GM12865 (cell line): ENCODE measurements at places on chromosomes 3 and 15.

DNA sequence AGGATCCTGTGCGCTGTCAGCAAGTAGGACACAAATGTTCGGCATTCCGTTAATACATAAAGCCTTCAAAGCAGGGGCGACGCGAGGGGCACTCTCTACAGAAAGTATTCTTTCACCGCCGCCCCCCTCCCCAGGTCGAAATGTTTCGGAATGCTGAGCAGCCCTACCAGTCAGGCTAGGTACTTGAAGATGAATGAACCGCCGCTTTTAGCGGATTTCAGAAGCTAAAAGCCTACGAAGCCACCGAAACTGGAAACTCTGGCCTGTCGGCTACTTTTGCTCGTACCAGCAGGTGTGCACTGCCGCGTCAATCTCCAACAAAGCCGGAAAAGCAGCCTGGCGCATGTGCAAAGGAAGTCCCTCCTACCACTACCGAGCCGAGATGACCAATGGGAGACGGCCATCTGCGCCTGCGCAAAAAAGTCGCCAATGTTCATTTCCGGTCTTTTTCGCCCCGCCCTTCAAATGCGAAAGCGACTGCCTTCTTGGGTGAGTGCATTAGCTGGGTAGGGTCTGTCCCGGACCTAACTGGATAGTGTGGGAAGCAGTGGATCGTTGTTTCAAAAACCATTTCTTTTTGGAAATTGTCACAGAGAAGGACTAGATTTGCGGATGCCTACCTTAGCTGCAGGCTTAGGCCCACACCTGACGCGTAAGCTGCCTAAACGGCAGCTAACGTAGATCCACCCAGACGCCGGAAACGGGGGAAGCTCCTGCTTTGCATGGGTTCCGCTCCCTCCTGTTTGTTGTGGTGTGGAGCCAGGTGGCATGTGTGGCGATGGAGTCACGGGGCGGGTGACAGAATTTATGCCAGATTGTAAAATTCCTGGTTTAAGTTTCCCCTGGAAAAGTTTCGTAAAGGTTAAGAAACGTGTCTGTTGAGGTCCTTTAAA is at the start of gene WDR5B:
WDR5B (minus strand) TSS at position 301 of the 893 bp plus-strand sequence. CDS start 534 bp downstream, outside the sequence.
- peak; percentile 99 for DNase-seq

GRCh38 chr3:15284121-15284889 is 48.1 kb downstream of the SH3BP5 start:
- no peak for DNase-seq

DNA sequence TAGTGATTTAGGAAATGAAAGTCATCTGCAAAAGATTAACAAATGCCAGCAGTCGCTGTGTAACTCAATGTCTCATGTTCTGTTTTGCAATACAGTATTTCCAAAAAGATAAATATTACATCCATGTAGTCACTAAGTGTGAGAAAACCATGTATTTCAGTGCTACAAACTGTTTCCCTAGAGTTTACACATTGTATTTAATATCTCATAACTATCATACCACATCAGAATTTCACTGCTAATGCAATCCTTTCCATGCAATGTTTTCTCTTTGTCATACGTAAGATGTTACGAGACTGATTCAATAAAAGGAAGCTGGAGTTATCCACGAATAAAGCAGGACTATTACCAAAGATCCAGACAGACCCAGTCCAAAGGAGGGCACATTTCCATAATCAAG is 269.4 kb downstream of the GBE1 start:
- DNase-seq = no peak

- no peak for DNase-seq
These were observed 28.8 kb upstream of the RYK start for GRCh38 chr3:134279466-134279865.

DNA sequence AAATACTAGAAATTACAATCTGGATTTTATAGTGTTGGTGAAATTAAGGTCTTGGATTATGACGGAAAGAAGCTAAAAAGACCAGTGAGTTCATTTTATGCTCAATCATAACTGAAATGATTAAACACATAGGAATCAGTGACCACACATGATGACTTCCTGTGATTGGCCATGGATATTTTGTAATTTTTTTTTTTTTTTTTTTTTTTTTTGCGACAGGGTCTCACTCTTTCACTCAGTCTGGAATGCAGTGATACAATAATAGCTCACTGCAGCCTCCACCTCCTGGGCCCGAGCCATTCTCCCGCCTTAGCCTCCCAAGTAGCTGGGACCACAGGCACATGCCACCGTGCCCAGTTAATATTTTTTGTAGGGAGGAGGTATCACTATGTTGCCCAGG is 47.4 kb downstream of the PAQR5 start:
- no peak for DNase-seq

- no peak for DNase-seq
These were observed 145.0 kb upstream of the ZBTB20 start for GRCh38 chr3:115292131-115292530.

GRCh38 chr3:135766115-135766514 is 199.4 kb upstream of the PPP2R3A start:
- DNase-seq = no peak

- no peak for DNase-seq
These were observed 157.6 kb downstream of the NFKBIZ start for GRCh38 chr3:102006812-102007485.

- no peak for DNase-seq
These were observed 402 bp downstream of the WWTR1 start for GRCh38 chr3:149657321-149657925.

GRCh38 chr3:23798876-23799275 is 6.9 kb upstream of the UBE2E1 start:
- no peak for DNase-seq

DNA sequence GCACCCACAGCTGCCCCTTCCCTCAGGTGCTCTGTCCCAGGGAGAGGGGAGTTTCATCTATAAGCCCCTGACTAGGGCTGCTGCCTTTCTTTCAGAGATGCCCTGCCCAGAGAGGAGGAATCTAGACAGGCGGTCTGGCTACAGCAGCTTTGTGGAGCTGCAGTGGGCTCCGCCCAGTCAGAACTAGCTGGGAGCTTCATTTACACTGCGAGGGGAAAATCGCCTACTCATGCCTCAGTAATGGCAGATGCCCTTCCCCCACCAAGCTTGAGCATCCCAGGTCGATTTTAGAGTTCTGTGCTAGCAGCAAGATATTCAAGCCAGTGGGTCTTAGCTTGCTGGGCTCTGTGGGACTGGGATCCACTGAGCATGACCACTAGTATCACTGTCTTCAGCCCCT is 181.2 kb upstream of the RARB start:
- DNase-seq = no peak

DNA sequence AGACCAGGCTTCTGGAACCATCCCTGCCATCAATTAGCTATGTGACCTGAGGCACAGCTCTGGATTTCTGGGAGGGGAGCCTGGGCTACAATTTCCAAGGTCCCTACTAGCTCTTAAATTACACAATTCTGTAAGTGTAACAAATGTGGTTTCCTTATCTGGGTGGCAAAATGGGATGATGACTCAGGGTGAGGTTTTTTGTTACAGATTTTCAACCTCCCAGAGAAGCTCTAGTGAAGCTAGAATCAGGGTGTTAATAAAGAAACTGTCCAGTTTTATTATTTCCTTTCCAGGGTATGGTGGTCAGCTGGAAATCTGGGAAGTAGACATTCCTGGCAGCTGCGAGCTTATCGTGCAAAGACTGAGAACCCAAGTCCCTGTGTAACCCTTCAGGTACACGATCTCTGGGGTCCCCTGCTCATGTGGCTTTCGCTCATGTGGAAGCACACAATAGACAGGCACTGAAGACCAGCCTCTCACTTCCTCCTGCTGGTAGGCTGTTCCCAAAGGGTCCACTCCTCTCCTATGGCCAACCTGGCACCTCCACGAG is 7.3 kb downstream of the RAB27A start:
- DNase-seq = no peak

GRCh38 chr3:182585532-182586150 is 207.7 kb upstream of the ATP11B start:
- DNase-seq = no peak

GRCh38 chr3:178084938-178085816 is 451.1 kb upstream of the KCNMB2 start:
- DNase-seq = peak; percentile 32

GRCh38 chr3:30702828-30703397 is 96.5 kb downstream of the TGFBR2 start:
- DNase-seq = no peak

GRCh38 chr15:49084285-49084570 is 38.0 kb upstream of the SECISBP2L start:
- no peak for DNase-seq

DNA sequence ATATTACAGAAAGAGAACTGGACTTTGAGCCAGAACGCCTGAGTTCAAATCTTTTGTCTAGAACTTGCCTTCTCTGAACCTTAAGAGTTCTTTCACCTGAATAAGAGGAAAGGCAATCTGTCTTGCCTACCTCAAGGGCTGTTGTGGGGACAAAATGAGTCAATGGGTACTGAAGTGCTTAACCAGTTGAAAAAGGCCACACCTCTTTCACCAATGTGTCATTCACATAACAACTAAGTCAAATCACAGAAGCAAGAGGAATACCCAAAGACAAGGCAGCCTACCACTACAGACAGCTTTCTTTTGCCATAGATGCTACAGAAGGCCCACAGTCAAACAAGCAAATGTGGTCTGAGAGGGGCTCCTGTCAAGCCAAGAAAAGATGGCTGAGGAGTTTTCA is 39.7 kb downstream of the NBEAL2 start:
- peak; percentile 82 for DNase-seq

DNA sequence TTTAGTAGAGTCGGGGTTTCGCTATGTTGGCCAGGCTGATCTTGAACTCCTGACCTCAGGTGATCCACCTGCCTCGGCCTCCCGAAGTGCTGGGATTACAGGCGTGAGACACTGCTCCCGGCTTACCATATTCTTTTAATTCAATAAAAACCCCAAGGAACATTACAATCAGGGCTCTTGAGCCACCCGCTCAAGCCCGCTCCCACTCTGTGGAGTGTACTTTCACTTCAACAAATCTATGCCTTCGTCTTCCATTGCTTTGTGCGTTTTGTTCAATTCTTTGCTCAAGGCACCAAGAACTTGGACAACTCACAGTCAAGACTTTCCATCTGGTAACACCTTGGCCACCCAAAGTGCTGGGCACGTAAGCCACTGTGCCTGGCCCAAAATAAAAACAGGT is 63.0 kb upstream of the PPIB start:
- no peak for DNase-seq

DNA sequence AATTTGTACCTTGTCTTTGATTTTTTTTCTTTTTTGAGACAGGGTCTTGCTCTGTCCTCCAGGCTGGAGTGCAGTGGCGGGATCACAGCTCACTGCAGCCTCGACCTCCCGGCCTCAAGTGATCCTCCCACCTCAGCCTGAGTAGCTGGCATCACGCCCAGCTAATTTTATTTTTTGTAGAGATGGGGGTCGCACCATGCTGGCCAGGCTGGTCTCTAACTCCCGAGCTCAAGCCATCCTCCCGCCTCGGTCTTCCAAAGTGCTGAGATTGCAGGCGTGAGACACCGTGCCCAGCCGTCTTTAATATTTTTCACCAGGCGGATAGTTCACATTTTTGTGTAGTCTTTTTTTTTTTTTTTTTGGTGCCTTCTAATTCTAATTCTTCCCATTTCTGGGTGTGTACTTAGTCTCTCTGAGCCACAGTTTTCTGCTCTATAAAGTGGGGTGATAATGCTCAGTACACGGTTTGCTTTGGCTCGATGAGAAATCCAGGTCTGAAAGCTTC is 528 bp upstream of the TATDN2 start:
- no peak for DNase-seq

DNA sequence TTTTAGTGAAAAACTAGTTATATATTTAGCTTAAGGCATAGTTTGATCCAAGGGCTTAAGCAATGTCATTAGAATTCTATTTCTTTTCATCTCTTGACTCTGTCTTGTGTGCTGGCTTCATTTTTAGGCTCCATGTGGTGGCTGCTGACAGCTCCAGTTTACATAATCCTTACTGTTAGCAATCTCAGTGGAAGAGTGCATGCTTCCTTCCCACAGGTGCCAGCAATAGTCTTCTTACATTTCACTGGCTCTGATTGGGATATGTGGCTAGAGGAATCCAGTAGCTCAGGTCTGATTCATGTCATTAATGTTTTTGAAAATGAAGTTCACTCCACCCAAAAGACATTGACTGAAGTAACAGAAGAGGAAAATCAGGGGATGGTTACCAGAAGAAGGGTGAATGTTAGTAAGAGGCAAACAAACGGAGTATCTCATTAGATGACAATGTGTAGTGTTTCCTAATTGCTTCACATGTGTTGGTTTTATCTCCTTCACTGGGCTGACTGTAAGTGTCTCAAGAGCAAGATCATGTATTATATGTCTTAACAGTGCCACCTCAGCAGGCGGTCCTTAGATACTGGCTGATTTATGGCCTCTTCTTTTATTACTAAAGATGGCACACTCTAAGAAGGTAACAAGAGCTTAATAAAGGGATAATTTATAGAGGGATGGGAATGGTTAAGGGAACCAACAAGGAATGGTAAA is 25.6 kb upstream of the TCF12 start:
- no peak for DNase-seq

- DNase-seq = no peak
These were observed 32.8 kb downstream of the PLSCR1 start for GRCh38 chr3:146511402-146512134.

DNA sequence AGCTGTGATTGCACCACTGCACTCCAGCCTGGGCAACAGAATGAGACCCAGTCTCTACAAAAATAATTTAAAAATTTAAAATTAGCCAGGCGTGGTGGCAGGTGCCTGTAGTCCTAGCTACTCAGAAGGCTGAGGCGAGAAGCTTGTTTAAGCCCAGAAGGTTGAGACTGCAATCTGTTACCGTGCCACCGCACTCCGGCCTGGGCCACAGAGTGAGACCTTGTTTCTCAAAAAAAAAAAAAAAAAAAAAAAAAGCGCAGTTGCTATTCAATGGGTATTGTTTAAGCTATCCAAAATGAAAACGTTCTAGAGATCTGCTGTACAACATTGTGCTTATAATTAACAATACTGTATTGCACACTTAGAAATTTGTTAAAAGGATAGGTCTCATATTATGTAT is 24.0 kb downstream of the ZNF148 start:
- peak; percentile 61 for DNase-seq

GRCh38 chr3:185254799-185255198 is 950 bp upstream of the EHHADH start:
- no peak for DNase-seq

DNA sequence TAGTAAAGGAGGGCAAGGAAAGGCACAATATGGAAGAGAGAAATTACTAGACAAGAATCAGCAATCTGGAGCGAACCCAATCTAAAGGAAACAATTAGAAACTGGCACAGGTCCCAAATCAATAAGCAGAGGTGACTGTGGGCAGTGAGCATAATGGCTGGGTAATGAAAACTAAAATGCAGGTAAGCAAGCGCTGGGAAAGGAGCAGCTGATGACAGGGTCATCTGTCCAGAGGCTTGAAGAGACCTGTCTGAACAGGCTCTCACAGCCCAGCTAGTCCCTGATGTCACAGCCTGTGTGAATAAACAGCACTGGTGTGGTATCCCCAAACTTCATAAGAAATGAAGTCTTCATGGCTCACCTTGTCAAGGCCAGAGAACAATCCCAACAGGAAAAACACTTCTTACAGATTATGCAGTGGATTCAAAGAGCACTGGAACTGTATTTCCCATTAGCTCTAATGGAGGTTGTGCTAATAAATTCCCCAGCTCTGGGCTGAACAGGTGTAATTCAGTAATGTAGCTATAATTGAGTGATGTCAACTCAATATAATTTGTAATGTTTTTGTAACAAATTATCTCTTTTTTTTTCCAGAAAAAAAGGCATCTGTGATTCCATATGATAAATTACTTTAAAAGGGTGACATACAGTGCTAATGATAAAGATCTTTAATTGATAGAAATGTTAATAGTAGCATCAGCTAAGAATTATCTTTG is 197.3 kb downstream of the FHIT start:
- DNase-seq = no peak
